ENCODE measurements at places on chromosomes 11 and 22.

- no peak for DNase-seq
Measured at GRCh38 chr11:30422447-30423278, 99.8 kb downstream of the ARL14EP start.

DNA sequence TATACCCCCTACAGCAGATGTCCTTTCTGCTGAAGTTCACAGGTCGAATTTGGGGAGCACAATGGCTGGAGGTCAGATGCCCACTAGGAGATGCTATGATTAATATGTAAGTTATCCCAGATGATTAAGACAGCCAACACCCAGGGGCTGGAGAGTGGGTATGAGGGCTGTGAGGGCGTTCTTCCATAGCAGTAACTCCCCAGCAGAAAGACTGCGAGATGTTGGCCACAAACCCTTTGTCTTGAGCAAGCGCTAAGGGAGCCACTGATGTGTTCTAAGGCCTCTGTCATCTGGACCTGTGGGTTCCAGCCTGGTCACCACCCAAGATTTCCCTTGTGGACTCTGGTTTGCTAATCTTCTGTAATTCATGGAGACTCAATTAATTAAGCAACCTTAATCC lies 77.6 kb downstream of the BMAL1 start:
- no peak for DNase-seq

- no peak for DNase-seq
Measured at GRCh38 chr11:111549196-111549868, 8.8 kb downstream of the LAYN start.

DNA sequence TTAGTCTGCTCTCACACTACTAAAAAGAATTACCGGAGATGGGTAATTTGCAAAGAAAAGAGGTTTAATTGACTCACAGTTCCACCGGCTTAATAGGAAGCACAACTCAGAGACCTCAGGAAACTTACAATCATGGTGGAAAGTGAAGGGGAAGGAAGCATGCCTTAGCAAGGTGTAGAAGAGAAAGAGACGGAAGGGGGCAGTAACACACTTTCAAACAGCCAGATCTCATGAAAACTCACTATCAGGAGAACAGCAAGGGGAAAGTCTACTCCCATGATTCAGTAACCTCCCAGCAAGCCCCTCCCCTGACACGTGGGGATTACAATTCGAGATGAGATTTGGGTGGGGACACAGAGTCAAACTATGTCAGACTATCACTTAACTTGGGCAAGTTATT lies 236.6 kb upstream of the ANO3 start:
- no peak for DNase-seq

DNA sequence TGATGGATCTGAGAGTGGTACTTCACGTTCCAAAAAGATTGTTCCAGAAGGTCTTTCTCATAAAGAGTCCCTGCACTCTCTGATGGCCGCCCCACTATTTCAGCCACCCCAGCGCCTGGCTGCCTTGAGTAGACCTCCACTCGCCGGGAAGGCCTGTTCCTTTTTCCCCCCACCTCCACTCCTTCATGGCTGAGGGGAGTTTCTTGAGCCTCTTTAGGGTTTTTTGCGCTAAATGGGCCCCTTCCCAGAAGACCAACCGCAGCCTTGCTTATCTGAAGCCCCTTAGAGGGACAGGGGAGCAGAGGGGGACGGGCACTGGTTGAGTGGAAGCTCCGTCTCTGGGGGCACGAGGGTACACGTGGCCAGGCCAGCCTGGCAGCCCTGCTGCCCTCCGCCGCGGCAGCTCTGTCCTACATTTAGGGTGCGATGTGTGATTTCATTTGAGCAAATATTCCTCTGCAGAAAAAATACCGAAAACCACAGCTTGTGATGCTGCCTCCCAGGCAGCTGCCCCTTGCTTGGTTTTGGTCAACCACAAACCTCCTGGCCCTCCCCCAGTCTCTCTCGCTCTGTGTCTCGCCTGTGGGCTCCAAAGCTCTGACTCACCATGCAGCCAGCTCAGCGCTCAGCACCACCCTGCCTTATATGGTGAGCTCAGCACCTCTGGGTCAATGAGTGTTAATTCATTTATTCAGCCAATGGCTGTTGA lies 88.7 kb downstream of the TP53I11 start:
- DNase-seq = peak; percentile 83

DNA sequence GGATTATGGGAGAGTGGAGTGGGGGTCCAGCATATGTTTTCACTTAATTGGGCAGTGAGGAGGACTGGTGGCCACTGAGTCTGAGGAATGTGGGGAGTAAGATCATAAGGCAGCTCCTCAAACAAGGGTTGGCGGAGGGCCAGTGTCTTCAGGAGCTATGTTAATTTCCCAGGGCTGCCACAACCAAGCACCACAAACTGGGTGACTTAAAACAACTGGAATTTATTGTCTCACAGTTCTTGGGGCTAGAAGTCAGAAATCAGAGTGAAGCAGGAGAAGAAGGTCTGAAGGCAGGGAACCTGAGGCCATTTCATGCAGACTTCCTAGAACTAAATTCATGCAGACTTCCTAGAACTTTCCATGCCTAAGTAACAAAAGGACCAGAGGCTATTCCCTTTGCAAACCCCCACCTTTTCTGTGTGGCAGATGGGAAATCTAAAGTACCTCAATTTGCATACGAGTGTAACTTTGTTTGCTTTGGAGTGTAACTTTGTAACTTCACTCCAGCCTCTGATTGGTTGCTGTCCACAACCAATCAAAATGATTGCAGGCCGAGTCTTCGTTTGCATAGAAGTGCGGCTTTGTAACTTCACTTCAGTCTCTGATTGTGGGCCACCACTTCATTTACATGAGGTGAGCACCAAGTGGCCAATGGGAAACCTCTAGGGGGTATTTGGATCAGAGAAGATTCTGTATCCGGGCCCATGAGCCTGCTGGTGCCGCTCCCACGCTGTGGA lies 50.5 kb upstream of the ZBED5 start:
- DNase-seq = no peak

DNA sequence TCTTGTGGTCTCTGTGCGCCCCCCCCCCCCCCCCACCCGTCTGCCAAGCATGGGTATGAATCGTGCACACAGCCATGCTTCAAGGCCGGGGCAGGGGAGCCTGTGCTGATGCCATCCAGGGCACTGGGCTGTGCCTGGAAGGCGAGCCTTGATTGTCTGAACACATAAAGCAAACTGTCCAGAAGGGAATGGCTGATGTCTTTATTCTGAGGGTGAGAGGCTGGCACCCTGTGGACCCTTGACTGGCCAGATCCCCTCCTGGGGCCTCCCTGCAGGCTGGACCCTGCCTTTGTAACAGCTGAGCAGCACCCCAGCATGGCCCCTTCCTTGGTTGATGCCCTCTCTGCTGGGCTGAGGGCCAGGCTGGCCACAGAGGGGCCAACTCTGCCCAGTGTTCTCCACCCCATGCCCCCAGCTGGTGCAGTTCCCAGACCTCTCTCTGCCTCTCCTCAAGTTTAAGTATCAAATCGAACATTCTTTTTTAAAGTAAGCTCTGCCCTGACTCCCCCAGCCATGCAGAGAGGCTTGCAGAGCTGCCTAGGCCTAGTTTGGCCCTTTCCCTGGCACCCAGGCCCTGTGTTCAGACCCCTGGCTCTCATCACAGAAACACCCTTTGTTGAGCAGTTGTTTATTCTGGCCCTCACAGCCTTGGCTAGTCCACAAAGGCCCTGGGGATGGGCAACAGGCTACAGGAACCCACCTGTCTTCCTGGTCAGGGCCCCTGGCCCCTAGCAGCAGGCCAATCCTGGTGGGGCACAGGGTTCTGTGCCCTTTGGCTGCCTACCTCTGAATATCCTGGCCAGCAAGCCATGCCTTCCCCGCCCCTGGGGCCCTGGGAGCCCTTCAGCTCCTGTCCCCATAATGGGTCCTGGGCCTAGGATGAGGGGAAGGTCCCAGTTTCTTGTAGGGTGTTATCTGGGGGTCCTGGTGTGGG lies 3.9 kb upstream of the RANBP1 start:
- no peak for DNase-seq

DNA sequence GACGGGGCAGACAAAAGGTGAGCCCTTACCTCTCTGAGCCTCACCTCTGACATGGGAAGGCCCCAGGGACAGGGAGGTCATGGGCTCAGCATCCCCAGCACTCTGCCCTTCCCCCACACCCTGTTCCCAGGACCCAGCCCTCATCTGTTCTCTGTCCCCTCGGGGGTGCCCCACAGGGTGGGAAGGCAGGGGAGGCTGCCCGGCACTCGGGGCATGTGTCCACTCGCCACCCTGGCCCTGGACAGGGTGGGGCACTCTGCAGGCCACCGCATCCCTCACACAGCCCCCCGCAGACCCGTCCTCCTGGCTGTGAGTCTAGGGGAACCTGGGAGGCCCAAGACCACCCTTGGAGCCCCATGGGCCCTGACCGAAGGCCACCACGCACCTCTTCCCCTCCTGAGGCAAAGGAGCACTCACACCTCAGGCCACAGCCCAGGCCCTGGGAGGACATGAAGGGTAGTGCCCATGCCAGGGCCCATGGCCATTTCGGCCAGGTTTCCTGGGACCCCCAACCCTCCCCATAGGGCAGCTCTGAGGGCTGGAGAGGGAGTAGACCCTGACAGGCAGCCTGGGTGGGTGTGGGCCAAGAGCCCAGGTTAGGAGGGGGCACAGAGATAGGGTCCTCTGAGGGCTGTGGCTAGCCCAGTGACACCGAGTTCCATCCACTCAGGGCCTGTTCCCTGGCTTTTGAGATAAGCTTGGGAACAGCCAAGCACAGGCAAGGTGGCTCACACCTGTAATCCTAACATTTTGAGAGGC lies 193.1 kb downstream of the IGLL1 start:
- DNase-seq = no peak

- no peak for DNase-seq
Measured at GRCh38 chr11:69837791-69838190, 18.6 kb upstream of the FGF3 start.

DNA sequence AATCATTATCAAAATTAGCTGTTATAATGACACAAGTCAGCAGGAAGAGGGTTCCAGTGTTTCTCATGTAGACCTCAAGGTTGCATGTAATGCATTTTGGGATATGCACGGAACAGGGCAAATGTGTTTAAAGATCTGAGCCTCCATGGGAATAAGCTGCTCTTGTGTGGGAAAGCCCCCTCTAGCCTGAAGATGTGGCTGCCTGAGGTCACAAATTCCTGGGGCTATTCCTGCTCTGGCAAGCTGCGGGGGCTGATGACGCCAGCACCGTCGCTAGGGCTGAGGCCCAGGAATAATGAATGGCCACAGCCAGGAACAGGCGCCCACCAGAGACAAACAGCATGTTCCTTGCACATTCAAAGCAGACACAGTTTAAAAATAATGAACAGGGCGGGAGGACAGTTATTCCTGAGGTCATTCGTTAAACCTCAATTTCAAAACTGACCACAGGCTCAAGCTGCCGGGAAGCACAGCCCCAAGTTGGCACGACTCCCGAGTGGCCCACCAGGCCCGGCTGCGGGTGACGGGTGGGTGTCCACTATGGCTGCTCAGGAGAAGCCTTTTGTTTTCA lies 11.7 kb downstream of the OSBPL5 start:
- DNase-seq = no peak

DNA sequence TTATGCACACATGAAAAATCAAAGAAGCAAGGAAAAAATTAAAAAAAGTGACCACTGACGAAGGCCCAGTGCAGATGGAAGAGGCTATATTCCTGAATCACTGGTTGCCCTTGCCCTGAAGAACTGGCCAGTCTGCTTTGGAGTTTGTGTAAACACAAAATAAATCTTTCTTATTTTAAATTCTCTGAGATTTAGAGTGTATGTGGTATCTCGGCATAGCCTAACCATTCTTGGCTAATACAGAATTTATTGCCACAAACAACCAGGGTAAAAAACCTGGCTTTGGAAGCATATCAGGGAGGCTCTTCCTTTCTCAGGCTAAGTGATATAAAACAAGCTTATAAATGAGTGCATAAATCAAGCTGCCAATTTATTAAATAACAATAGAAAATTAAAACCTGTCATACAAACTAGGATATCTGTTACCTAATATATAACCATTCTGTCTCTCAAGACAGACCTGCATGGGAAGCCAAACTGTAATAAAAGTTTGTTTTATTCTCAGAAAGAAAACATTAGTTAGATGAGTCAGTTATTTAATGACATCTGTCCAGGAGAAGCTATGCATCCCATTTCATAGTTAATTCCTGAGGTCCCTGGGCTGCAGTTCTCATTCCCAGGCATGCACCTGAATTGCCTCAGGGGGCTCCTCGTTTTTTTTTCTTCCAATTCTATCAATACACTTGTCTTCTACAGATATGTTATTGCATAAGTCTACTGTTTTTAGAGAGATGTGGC lies 6.1 kb upstream of the TMEM135 start:
- DNase-seq = no peak

- no peak for DNase-seq
Measured at GRCh38 chr22:16975155-16975885, 32.7 kb downstream of the GAB4 start.

DNA sequence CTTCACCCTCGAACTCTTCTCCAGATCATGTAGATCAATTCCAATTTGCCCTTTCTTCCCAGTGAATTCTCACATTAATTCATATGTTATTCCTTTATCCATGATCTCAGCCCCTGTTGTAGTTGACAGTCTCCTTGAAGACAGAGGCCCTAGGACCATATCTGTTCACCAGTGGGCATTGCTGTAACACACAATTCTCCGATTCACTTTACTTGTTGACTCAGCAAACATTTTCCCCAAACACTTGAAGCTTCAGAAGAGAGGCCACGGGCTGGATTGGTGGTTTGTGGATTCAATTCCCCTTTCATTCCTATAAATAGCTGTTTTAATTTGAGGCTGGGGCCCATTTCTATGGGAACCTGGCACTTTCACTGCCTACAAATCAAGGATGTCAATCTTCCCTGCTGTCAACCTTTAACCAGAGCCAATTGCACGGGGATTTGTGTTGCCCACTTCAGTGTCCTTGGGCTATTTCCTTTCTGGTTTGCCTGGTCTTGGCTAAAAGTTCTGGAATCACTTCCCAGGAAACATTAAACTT lies 393.0 kb upstream of the KIRREL3 start:
- DNase-seq = no peak

- DNase-seq = no peak
Measured at GRCh38 chr22:41358927-41359326, 22.8 kb upstream of the TEF start.

DNA sequence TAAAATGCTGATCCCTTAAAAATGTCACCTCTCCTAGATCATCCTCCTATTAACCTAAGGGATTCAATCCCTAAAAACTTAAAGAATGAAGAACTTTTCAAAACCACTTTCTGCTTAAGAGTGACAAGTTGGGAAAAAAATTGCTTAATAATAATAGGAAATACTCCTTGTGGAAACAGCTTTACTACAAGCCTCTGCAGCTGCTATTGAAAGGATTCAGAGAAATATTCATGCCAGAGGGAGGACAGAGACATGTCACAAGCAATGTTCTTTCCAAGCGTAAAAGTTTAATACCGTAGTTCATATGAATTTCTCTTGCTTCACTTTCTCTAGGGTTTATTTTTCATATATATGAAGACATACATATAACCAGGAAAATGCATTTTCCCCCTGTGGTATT lies 98.2 kb downstream of the ARHGAP20 start:
- no peak for DNase-seq

GRCh38 chr11:34623463-34623862 lies 2.6 kb downstream of the EHF start:
- DNase-seq = no peak

Measured in D721Med (cell line).